ENCODE measurements at places on chromosomes 16 and 17.

DNA sequence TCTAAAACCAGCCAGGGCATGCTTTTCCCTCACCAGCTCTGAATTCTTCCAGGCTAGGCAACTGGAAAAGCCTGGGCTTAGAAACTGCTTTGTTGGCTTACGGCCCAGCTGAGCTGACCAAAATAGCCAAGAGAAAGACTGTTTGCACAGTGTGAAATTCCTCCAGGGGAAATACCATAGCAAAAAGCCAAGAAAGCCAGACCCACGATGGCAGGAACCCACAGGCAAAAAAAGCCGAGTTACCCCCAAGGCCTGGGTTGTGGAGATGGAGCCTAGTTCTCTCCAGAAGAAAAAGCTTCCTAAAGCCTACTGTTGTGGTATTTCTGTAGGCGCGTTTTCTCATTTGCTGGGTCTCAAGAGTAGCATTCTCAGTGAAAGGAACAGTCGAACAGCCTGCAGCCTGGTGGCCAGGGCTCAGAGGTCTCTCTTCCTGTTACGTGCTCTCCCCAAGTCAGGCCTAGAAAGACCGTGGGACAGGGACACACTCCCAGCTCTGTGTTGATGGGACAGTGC lies 9.2 kb downstream of the SP2 start:
- DNase-seq, result no peak

DNA sequence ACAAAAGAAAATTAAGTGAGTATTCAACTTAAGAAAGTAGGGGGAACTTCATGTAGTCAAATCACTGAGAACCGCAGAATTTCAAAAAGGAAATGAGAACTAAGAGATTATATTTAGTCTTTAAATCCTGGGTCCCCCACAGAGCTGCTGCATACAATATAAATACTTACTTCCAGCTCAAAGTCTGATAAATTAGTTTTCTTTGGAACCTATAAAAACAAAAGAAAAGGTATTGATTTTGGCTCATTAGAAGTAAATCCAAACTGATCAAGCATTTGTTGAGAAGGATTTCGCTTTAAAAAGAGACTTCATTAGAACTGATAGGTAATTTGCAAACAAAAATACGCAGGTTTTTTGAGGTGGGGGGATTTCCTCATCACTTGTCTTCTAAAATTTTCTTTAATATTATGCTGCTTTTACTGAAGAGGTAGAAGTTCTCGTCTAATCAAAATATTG lies 21.9 kb downstream of the PARN start:
- DNase-seq, result no peak

DNA sequence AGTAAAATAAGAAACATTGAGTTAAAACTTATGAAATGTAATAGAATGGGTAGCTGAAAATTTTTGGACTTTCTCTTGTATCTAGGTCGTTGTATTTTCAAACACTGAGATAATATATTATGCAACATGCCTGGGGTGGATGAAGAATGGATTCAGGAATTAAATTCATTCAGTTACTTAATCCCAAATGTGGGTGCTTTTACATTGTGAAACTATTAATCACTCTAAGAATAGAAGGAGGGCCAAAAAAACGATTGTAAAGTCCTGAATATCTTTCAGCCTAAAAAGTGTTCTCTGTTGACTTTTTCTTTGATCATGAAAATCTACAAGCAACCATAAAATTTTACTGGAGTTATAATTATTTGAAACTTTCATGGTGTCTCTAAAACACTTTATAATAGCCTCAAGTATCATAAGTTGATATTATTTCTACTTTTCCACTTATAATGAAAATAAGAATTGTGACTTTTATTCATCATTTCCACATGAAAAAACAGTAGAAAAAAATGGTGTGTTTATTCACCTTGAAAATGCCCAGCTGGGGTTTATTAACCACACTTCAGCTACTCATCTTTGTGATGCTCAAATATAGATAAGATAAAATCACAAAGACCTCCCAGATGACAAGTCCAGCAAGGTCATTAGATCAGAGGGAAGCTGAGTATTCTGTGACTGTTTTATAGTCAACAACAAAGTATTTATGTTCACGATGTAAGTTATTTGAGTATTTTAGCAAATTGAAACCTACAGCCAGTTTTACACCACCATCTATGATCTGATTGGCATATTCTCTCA lies 619.9 kb upstream of the SOX9 start:
- no peak for DNase-seq

- DNase-seq, result no peak
Observed at GRCh38 chr17:2179615-2180295, 123.8 kb downstream of the SMG6 start.

DNA sequence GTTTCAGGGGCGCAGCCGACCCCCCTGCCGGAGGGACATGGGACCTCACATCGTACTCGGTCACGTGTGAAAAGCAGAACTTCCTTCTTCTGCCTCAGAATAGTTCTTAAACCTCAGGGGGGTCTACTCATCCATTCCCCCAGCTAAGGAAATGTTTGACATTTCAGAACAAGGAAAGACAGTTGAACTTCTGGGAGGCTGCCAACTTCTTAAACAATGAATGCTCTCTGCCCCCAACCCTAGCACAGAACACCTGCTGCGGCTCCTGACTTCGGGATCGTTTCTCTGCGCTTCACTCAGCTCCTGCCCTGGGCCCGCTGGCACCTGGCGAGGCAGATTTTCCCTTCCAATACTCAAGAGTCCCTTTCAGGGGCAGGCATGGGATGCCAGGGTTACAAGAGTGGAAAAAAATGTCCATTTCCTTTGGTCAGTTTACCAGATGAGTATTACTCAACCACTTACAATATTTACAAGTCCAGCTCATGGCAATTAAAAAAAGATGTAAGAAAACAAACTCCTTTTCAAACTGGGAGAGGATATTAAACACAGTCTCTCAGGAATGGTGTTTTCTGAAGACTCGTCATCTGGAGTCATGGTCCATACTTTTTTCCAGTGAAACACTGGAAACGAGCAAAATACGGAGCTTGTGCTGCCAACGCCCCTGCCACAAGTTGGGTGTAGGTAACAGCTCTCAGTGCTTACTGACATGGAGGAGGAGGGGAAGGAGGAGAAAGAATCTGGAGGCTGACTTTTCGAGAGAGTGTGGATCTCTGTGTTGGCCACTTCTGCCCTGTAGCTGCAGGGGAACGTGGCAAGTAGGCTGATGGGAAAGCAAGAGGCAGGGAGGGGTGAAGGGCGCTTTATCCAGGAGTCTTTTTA lies 235.7 kb downstream of the NTN1 start:
- DNase-seq, result no peak

- no peak for DNase-seq
Observed at GRCh38 chr16:70290949-70291519, 1.7 kb upstream of the AARS1 start.

GRCh38 chr17:50570032-50570431 lies 9.5 kb downstream of the CACNA1G start:
- no peak for DNase-seq

- no peak for DNase-seq
Observed at GRCh38 chr16:68389006-68389405, 59.3 kb downstream of the SMPD3 start.

DNA sequence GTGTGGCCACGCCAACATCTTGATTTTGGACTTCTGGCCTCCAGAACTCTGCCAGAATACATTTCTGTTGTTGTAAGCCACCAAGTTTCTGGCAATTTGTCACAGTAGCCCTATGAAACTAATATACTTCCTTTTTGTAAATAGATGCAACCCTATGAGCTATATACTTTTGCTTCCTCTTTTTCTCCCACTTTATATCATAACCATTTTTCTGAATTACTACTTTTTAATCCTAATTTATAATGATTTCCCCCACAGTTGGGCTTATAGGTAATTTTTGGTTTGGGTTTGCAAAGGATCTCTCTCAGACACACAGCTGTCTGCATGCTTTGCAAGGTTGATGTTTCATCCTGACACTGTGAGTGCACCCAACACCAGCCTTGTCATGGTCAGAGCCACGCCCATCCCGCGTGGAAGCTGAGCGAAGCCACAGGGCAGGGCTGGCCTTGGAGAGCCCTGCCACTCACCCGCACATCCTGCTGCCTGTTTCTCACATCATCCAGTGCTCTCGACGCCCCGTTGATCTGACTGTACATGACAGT lies 5.8 kb downstream of the TRIM25 start:
- DNase-seq, result no peak

Measured in stimulated activated CD8-positive, alpha-beta memory T cell treated with anti-CD3 and anti-CD28 coated beads, Interleukin-7, amount 100 ng/mL, for 4 hours (primary cell).